ENCODE measurements at places on chromosomes 12 and 14. TPM values are rescaled to one million over a fixed set of nuclear protein-coding genes. Genes with fewer than 3 reads are reported as not detected.

- H3K27ac ChIP-seq, result no peak overlapping the region
- no peaks in the 10 kb centered on the region for H3K36me3 ChIP-seq
- no peak overlapping the region for H3K4me3 ChIP-seq
- no peak for DNase-seq
- peaks cover 6% of the 10 kb centered on the region for H3K4me1 ChIP-seq
Measured at GRCh38 chr12:50232206-50232605, 51.1 kb downstream of the LIMA1 start.

GRCh38 chr14:77260199-77260598 is 10.8 kb downstream of the NGB start:
- DNase-seq, result no peak

GRCh38 chr14:89330236-89331002 is 86.6 kb downstream of the FOXN3 start:
- no peaks in the 10 kb centered on the region for H3K27me3 ChIP-seq
- DNase-seq, result no peak
- H3K4me1 ChIP-seq, result peaks cover 36% of the 10 kb centered on the region
- no peak overlapping the region for H3K4me3 ChIP-seq

GRCh38 chr12:23895792-23896218 is 53.7 kb downstream of the SOX5 start:
- H3K4me3 ChIP-seq, result no peak overlapping the region
- H3K27me3 ChIP-seq, result no peaks in the 10 kb centered on the region
- no peak overlapping the region for H3K27ac ChIP-seq
- H3K36me3 ChIP-seq, result no peaks in the 10 kb centered on the region
- H3K4me1 ChIP-seq, result no peaks in the 10 kb centered on the region

- peaks cover 2% of the 10 kb centered on the region for H3K36me3 ChIP-seq
- H3K4me3 ChIP-seq, result no peak overlapping the region
- peaks cover 34% of the 10 kb centered on the region for H3K4me1 ChIP-seq
- no peaks in the 10 kb centered on the region for H3K27me3 ChIP-seq
Measured at GRCh38 chr12:116027551-116027821, 250.0 kb downstream of the MED13L start.

- no peak overlapping the region for H3K4me3 ChIP-seq
- H3K27me3 ChIP-seq, result peaks cover 7% of the 10 kb centered on the region
- no peak for DNase-seq
- H3K36me3 ChIP-seq, result no peaks in the 10 kb centered on the region
- H3K27ac ChIP-seq, result no peak overlapping the region
- H3K4me1 ChIP-seq, result no peaks in the 10 kb centered on the region
Measured at GRCh38 chr14:103308717-103309616, 25.1 kb upstream of the EIF5 start.

GRCh38 chr12:4499186-4499585 is 39.5 kb upstream of the RAD51AP1 start:
- H3K4me3 ChIP-seq, result no peak overlapping the region
- no peak overlapping the region for H3K27ac ChIP-seq
- no peaks in the 10 kb centered on the region for H3K27me3 ChIP-seq

GRCh38 chr14:94337274-94337673 is 14.1 kb upstream of the SERPINA6 start:
- H3K4me3 ChIP-seq, result no peak overlapping the region
- H3K36me3 ChIP-seq, result peaks cover 6% of the 10 kb centered on the region
- DNase-seq, result no peak
- peaks cover 39% of the 10 kb centered on the region for H3K4me1 ChIP-seq
- no peak overlapping the region for H3K27ac ChIP-seq
- peaks cover 4% of the 10 kb centered on the region for H3K27me3 ChIP-seq

DNA sequence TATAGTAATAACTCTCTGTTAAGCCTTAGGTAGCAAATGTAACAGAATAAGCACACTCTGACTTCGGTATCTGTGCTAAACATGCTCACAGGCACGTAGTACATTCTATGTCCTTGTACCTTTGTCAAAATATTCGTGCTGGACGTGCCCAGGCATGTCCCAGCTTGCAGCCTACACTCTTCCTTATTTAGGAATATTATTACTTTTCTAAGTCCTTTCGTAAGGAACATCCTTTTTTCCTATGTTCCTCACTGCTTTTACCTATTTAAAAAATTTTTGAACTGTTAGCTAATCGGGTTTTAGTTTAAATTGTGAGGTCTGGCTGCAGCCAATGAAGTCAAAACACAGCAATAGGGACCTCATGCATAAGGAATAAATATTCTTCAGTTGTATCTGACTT is 24.1 kb upstream of the UBC start:
- H3K36me3 ChIP-seq, result peaks cover 2% of the 10 kb centered on the region
- H3K27ac ChIP-seq, result no peak overlapping the region
- no peak for DNase-seq

GRCh38 chr14:23469906-23470403 is 452 bp downstream of the NGDN start:
- no peak for DNase-seq
- peaks cover 6% of the 10 kb centered on the region for H3K4me1 ChIP-seq
- peaks cover 16% of the 10 kb centered on the region for H3K36me3 ChIP-seq

GRCh38 chr12:64740646-64741045 is 18.6 kb downstream of the GNS start:
- H3K27ac ChIP-seq, result no peak overlapping the region
- DNase-seq, result no peak
- H3K4me1 ChIP-seq, result peaks cover 28% of the 10 kb centered on the region
- H3K4me3 ChIP-seq, result no peak overlapping the region
- no peaks in the 10 kb centered on the region for H3K27me3 ChIP-seq

The FAM222A gene
- total RNA-seq, result 0.55 TPM

The HNRNPA1 gene
- 2,070 TPM for total RNA-seq

The GTF2A1 gene
- 40.1 TPM for total RNA-seq

The PRB2 gene
- total RNA-seq, result not detected

The PTCSC3 gene
- not detected for total RNA-seq

All from activated CD4-positive, alpha-beta memory T cell treated with anti-CD3 and anti-CD28 coated beads for 36 hours (primary cell).